C1 segment of cervical spinal cord (tissue), 14 donors: ENCODE measurements at places on chromosomes 1 and 21.

DNA sequence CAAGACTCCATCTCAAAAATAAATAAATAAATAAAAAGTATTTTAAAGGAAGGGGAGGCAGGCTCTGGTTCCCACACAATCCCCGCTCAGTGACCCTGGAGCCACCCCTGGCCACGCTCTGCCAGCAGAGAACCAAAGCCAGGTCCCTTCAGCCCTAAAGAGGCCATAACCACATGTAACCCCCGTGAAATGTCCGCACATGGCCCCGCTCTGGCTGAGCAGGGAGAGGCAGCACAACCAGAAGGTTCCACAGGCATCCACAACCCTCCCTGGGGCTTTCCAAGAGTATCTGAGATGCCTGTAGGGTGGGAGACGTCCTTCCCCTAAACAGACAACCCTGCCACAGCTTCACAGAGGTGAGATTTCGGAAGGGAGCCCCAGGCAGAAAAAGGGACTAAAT is 1.4 kb upstream of the ARF1 start:
- DNase-seq: no peak

DNA sequence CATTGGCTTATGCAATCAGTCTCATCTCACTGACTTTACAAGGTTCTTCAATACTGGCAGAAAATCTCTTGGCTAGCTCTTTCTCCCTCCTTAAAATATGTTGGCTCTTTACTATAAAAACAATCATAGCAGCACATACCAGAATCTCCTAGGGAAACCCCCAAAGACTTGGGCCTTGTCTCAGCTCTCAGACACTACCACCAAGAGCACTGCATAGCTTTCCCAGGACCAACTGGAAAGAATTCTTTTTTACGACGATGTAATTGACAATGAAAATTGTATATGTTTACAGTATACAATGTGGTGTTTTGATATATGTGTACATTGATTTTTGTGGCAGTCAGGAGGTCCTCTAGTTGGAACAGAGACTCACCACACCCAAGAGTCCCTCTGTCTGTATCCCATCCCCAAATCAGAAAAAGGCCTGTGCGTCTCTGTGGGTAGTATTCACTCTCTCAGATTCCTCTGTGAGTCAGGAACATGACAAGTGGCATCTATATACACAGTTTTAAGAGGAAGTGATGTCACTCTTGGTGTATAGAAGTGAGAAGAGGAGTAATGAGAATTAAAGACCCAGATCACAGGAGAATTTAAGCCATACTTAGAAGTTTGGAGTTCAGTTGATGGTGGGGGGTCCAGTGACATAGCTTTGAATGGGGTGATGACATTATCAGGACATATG is 21.1 kb downstream of the SMAP2 start:
- DNase-seq: no peak

GRCh38 chr1:192399161-192399560 is 82.4 kb downstream of the RGS21 start:
- DNase-seq: no peak

GRCh38 chr1:24856787-24857506 is 73.1 kb downstream of the RUNX3 start:
- DNase-seq: no peak

GRCh38 chr1:187266051-187266450 is 437.3 kb downstream of the PLA2G4A start:
- DNase-seq: no peak

- DNase-seq: no peak
Measured at GRCh38 chr1:223001653-223002634, 141.1 kb downstream of the TLR5 start.

DNA sequence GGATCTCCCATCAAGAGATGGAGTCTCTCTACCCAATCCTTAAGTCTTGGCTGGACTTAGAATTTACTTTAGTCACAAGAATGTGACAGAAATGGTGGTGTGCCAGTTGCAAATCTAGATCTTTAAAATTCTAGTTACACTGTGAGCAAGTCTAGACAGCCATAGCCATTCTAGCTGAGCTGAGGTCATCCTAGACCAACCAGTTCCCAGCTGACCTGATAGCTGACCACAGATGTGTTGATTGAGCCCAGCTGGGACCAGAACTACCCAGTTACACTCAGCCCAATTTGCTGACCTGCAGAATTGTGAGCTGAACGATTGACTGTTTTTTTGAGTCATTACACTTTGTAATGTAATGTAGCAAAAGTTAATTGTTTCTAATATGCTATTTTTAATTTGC is 251.8 kb downstream of the ADGRL2 start:
- no peak for DNase-seq

- no peak for DNase-seq
Measured at GRCh38 chr1:34418166-34418565, 241.5 kb downstream of the C1orf94 start.

DNA sequence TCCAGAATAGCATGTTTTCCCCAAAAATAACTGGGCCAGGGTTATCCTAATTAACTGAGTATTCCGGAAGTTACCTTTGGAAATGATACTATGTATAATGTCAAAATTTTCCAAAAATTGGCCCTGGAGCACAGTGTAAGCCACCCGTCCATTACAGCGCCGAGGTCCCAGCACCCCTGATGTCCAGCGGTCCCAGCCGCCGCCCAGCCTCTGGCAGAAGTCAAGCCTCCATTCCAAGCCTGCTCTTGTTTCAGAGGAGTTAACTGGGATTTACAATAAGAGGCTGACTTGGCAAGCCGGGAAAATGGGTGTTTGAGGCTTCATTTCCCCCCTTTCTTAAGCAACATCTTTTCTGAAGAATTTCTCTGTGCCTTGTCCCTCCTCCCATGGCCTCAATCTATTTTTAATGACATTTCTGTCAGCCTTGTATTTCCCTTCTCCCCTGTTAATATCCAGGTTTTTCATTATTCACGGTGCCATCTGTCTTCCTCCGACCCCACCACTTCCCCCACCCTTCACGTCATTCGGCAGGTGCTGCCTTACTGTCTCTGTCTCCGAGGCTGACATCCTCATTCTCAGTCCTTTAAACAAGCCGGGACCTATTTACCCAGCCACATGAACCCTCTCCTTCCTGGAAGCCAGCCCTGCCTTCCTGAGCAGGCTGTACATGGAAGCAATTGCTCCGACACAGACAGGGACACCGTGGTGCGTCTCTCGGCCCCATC is 490.9 kb downstream of the NPHP4 start:
- DNase-seq: no peak

- no peak for DNase-seq
Measured at GRCh38 chr1:57968321-57968720, 544.5 kb upstream of the DAB1 start.
